ENCODE measurements at places on chromosomes 5 and 9.

DNA sequence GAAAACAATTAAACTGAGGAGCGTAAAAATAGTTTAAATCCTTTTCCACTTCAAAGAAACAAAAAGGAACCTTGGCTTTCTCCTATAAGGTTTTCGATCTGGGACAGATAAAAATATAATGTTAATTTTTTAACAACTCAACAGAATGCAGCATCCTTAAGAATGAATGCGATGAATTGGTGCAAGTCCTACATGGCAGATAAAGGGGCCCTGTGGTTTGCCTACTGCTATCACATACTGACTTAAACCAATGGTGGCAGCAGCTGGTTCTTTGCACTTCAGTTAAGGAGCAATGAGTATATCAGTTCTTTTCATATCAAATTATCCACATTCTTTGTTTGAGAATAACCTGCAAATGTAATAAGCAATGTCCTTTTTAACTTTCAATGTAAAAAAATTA is 12.4 kb upstream of the TYRP1 start:
- no peak for DNase-seq

GRCh38 chr5:141825791-141826560 is 52.2 kb downstream of the PCDH1 start:
- no peak for DNase-seq

DNA sequence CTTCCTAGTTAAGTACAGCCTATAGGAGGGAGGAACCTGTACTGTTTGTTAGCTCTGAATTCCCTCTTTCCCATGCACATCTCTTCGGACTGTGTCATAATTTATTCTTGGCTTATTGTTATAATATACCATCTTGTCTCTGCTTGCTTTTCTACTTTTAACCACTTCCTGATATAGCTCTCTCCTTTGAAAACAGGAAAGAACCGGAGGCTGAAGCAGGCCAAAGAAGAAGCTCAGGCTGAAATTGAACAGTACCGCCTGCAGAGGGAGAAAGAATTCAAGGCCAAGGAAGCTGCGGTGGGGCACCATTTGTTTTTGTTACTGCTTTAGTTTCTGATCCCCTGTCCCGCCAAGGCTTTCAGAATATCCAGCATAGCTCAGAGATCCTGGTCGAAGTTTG is 4.8 kb downstream of the ATP6V1G1 start:
- no peak for DNase-seq

DNA sequence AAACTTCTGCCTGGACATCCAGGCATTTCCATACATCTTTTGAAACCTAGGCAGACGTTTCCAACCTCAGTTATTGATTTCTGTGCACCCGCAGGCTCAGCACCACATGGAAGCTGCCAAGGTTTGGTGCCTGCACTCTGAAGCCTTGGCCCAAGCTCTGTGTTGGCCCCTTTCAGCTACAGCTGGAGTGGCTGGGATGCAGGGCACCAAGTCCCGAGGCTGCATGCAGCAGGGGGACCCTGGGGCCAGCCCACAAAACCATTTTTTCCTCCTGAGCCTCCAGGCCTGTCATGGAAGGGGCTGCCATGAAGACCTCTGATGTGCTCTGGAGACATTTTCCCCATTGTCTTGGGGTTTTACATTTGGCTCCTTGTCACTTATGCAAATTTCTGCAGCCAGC is 49.9 kb downstream of the NFX1 start:
- DNase-seq, result no peak

Data from stimulated activated CD8-positive, alpha-beta memory T cell treated with anti-CD3 and anti-CD28 coated beads, Interleukin-2, amount 100 ng/mL, for 1 hour (primary cell).